Lung (tissue), 17 donors: ENCODE measurements at places on chromosomes 7 and 10. TPM values are rescaled to one million over a fixed set of nuclear protein-coding genes. Genes with fewer than 3 reads are reported as not detected.

CHST15 gene
- total RNA-seq, result 30.9 TPM

SNX10 gene
- total RNA-seq, result 48.5 TPM

GARIN1A gene
- total RNA-seq, result 1.6 TPM

PRSS2 gene
- total RNA-seq, result 47.9 TPM

FAM25C gene
- total RNA-seq, result not detected

SPRN gene
- total RNA-seq, result 0.15 TPM

DNA sequence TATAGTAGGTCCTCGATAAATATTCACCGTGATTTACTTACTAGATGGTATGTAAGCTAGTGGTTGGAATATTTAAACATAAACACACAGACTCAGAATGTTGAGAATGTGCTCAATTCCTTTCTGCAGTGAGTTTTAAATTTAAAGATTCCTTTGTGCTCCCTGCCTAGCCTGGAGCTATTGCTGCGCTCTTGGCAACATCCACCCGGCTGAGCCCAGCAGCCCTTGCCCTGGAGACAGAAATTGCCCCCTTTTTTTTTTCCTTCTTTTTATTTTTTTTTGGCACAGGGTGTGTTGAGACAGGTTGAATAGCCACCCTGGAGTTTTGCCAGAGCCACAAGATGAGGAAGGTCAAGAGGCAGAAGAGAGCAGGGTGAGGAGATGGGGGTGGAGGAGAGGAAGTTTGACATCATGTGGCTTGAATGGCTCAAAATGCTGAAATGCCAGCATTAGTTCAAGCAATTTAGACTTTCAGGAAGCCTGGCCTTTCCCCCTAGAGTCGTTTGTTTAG lies 180.8 kb downstream of the PRKCQ start:
- DNase-seq, result peak; percentile 46
- peak overlapping the region; percentile 46 for H3K27ac ChIP-seq
- no peaks in the 10 kb centered on the region for H3K36me3 ChIP-seq
- no peaks in the 10 kb centered on the region for H3K27me3 ChIP-seq
- H3K4me1 ChIP-seq, result peaks cover 8% of the 10 kb centered on the region

DNA sequence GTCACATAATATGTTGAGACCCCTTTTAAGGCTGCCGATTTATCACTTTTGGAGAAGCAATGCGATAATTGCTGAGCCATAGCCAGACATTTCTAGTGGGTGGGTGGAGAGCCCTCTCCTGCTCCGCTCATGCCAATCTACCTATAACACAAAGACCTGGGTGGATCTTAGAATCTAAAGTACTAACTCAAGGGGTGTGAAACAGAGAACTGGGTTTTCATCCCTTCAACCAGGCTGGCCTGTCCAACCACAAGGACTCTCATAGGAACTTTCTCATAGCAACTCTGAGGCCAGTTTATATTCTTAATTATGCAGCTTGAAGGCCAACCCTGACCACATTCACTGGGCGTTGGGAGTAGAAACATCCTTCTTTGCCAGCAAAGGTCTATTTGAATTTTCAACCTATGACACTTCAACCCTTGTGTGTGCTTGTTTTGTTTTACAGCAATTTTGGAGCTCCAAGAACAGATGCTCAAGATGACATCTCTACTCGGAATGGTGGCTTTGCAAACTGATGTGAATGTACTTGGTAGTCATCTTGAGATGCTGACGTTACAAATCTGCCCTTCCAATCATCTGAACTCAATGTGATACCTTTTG lies 1198.2 kb upstream of the AUTS2 start:
- no peaks in the 10 kb centered on the region for H3K4me1 ChIP-seq
- H3K36me3 ChIP-seq, result no peaks in the 10 kb centered on the region
- no peaks in the 10 kb centered on the region for H3K27me3 ChIP-seq
- DNase-seq, result no peak

DNA sequence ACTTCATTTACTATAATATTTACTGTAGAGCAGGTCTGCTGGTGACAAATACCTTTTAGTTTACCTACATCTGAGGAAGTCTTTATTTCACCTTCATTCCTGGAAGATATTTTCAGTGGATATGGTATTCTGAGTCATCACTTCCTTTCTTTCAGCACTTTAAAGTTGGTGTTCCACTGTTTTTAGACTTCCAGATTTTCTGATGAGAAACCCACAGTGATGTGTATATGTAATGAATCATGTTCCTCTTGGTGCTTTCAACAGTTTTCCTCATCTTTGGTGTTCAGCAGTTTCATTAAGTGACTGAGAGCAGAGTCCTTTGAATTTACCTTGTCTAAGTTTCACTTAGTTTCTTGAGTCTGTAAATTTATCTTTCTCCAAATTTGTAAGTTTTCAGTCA lies 36.4 kb downstream of the COPG2 start:
- no peaks in the 10 kb centered on the region for H3K27me3 ChIP-seq
- no peaks in the 10 kb centered on the region for H3K4me1 ChIP-seq
- no peak for DNase-seq
- no peak overlapping the region for H3K27ac ChIP-seq
- no peaks in the 10 kb centered on the region for H3K36me3 ChIP-seq
- no peak overlapping the region for H3K4me3 ChIP-seq

GRCh38 chr10:84951616-84952015 lies 623.2 kb downstream of the CCSER2 start:
- H3K4me3 ChIP-seq, result no peak overlapping the region
- no peaks in the 10 kb centered on the region for H3K4me1 ChIP-seq
- no peaks in the 10 kb centered on the region for H3K36me3 ChIP-seq

DNA sequence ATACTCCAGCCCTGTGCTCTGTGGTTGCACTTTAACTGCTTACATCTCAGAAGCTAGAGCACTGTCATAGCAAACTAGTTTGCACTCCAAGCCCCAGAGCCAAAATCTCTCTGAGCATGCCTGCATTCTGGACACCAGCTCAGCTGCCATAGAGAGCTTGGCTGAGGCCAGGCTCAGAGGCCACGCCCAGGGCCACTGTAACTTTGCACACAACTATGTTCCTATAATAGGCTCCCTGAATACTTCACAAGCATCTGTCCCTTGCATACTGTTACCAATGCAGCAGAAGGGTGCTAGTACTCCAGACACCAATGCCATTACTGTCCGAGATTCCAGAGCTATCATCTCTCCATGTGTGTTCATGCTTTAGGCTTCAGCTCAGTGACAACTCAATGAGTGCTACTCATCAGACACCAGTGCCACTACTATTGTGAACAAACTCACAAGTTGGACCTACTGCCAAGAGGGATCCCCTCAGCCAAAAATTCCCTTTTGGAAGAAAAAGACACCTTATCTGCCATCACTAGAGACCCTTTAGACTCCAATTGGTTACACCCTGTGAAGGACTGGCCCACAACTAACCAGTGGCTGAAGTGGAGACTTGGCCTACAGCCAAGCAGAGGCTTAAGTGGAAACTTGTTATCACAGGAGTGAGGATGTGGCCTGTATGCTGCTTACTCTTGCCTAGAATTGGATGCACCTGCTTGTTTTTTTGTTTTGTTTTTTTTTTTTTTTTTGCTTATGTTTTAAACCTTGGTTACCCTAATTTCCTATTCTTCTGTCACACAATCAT lies 211.6 kb upstream of the MAGI2 start:
- no peaks in the 10 kb centered on the region for H3K27me3 ChIP-seq
- DNase-seq, result no peak
- no peaks in the 10 kb centered on the region for H3K4me1 ChIP-seq

- H3K4me3 ChIP-seq, result no peak overlapping the region
- no peaks in the 10 kb centered on the region for H3K27me3 ChIP-seq
- no peak for DNase-seq
- H3K36me3 ChIP-seq, result no peaks in the 10 kb centered on the region
These were observed 63.5 kb downstream of the SAMD9 start for GRCh38 chr7:93053949-93054943.

DNA sequence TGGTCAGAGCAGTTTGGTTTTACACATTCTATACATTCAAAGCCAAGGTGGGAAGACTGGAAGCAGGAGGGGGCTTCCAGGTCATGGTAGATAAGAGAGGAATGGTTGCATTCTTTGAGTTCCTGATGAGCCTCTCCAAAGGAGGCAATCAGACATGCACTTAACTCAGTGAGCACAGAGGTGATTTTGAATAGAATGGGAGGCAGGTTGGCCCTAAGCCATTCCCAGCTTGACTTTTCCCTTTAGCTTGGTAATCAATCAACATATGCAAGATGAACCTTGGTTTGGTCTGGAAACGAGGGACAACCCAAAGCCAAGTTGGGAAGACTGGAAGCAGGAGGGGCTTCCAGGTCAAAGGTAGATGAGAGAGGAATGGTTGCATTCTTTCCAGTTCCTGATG lies 31.4 kb downstream of the TCERG1L start:
- H3K27me3 ChIP-seq, result peaks cover 5% of the 10 kb centered on the region
- no peak for DNase-seq
- no peaks in the 10 kb centered on the region for H3K36me3 ChIP-seq
- no peak overlapping the region for H3K4me3 ChIP-seq

DNA sequence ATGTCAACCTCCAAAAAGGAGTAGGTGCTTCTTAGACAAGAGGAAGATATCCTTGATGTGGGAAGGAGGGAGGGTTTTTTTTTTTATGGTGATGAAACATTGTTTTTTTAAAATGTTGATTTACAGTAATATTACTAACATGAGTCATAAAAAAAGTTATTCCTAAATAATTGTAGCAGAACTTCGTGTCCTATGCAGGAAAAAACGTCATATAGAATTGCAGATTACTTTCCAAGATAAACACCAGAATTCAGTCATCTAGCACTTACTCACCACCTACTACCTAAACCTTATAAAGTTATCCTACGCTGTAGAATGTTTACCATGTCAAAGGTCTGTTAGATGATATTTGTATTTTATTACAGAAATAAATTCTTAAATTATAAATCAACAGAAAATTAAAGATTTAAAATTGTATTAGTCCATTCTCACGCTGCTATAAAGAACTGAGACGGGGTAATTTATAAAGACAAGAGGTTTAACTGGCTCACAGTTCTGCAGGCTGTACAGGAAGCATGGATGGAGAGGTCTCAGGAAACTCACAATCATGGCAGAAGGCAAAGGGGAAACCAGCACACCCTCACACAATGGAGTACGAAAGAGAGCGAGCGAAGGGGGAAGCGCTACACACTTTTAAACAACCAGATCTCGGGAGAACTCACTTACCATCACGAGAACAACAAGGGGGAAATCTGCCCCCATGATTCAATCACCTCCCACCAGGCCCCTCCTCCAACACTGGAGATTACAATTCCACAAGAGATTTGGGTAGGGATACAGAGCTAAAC lies 105.2 kb upstream of the NEBL start:
- no peaks in the 10 kb centered on the region for H3K27me3 ChIP-seq
- H3K27ac ChIP-seq, result no peak overlapping the region
- no peaks in the 10 kb centered on the region for H3K36me3 ChIP-seq
- DNase-seq, result no peak

DNA sequence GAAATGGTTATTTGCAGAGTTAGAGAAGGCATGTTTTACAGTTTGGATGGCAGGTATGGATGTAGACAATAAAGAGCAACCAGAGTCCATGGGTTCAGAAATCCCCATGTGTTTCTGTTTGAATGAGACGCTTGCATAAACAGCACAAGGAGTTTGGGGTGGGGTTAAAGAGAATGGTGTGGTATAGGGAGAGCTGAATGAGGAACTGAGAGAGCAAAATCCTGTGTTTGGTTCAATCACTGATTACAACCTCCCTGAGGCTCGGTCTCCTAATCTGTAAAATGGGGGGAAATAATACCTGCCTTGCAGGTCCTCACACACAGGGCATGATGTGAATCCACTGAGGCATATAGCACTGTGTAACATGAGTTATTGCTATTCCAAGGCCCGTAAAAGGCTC lies 23.7 kb downstream of the CAV1 start:
- H3K27me3 ChIP-seq, result no peaks in the 10 kb centered on the region
- peak overlapping the region; percentile 7 for H3K27ac ChIP-seq
- peaks cover 53% of the 10 kb centered on the region for H3K4me1 ChIP-seq
- no peak overlapping the region for H3K4me3 ChIP-seq
- no peaks in the 10 kb centered on the region for H3K36me3 ChIP-seq
- no peak for DNase-seq

- no peak overlapping the region for H3K4me3 ChIP-seq
- H3K4me1 ChIP-seq, result no peaks in the 10 kb centered on the region
- DNase-seq, result no peak
- peaks cover 5% of the 10 kb centered on the region for H3K27me3 ChIP-seq
- no peaks in the 10 kb centered on the region for H3K36me3 ChIP-seq
These were observed 23.1 kb downstream of the SHH start for GRCh38 chr7:155789001-155789725.

DNA sequence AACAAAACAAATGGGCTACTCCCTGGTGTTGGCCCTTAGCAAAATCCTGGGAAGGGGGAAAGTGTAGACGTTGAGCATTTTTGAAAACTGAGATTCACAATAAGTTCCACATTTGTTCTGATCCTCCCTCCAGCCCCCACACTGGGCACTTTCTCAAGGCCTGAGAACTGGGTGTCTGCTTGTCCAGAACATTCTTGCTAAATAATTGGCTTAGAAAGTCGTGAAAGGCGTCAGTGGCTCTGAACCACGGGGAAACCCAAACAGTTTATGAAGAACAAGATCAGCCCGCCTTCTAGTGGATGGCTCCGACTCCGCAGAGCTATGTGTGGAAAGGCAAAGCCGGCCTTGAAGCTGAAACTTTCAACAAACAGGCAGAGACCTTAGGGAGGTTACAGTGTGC lies 370.1 kb downstream of the PRPF18 start:
- no peaks in the 10 kb centered on the region for H3K36me3 ChIP-seq
- H3K4me1 ChIP-seq, result peaks cover 7% of the 10 kb centered on the region
- no peaks in the 10 kb centered on the region for H3K27me3 ChIP-seq

DNA sequence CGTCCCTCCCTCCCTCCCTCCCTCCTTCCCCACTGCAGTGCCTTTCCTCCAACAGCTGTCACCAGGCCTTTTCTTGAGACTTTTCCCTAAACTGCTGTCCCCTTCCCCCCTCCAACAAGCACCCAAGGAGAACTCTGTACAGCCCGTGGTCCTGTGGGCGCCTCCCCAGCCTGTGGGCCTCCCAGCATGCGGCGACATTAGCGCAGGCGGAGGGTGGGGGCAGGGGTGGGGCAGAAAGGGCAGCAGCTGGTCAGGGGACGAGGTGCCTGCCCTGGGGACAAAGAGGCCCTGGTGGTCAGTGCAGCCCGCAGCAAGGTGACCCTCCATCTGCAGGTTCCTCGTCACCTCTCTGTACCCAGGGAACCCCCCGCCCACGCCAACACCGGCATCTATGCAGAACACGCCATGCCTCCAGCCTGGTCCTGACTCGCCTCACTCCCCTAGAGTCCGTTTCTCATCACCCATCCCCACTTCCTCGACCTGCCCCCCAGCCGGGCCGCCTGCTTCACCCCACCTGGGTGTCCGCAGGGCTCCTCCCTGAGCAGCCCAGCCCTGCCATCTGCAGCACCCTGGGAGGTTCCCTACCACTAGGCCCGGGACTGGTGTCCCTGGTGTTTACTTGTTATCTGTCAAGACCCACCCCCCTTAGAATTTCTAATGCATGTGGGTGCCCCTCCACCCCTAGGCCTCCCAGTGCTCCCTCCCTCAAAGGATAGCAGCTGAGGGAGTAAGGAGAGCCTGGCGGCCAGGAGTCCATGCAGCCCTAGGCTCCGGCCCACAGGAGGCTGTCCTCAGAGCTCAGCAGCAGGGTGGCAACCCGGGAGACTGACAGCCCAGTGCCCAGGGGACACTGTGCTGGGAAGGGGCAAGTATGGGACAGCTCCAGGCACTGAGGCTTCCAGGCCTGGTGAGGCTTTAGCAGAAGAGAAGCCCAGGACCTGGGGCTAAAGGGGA lies 147.8 kb downstream of the ARHGAP22 start:
- no peaks in the 10 kb centered on the region for H3K36me3 ChIP-seq
- DNase-seq, result no peak
- H3K4me3 ChIP-seq, result no peak overlapping the region
- no peaks in the 10 kb centered on the region for H3K4me1 ChIP-seq
- no peak overlapping the region for H3K27ac ChIP-seq

- no peaks in the 10 kb centered on the region for H3K27me3 ChIP-seq
- no peak overlapping the region for H3K27ac ChIP-seq
- H3K4me1 ChIP-seq, result peaks cover 37% of the 10 kb centered on the region
- DNase-seq, result no peak
- no peak overlapping the region for H3K4me3 ChIP-seq
These were observed 35.6 kb downstream of the COL13A1 start for GRCh38 chr10:69837261-69837660.
